ENCODE measurements at places on chromosomes 11 and 22. TPM values are rescaled to one million over a fixed set of nuclear protein-coding genes. Genes with fewer than 3 reads are reported as not detected.

- DNase-seq, result no peak
Measured at GRCh38 chr11:43830928-43831440, 49.6 kb upstream of the ALKBH3 start.

DNA sequence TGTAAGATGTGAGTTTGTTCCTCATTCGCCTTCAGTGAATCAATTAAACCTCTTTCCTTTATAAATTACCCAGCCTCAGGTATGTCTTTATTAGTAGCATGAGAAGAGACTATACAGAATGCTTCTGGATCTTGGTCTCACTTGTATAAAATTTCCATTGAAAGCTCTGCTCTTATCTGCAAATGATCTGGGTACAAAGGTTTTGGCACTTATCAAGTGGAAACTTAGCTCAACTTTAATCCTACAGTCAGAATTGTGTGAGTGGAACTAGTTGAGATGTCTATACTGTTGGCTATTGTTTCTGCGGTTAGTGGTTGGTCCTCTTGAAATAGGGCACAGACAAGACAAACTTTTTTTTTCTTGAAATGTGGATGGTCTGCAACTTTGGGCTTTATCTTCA is 71.2 kb upstream of the CHORDC1 start:
- DNase-seq, result no peak

GRCh38 chr11:73996161-73996747 is 12.6 kb downstream of the UCP3 start:
- no peak for DNase-seq

DNA sequence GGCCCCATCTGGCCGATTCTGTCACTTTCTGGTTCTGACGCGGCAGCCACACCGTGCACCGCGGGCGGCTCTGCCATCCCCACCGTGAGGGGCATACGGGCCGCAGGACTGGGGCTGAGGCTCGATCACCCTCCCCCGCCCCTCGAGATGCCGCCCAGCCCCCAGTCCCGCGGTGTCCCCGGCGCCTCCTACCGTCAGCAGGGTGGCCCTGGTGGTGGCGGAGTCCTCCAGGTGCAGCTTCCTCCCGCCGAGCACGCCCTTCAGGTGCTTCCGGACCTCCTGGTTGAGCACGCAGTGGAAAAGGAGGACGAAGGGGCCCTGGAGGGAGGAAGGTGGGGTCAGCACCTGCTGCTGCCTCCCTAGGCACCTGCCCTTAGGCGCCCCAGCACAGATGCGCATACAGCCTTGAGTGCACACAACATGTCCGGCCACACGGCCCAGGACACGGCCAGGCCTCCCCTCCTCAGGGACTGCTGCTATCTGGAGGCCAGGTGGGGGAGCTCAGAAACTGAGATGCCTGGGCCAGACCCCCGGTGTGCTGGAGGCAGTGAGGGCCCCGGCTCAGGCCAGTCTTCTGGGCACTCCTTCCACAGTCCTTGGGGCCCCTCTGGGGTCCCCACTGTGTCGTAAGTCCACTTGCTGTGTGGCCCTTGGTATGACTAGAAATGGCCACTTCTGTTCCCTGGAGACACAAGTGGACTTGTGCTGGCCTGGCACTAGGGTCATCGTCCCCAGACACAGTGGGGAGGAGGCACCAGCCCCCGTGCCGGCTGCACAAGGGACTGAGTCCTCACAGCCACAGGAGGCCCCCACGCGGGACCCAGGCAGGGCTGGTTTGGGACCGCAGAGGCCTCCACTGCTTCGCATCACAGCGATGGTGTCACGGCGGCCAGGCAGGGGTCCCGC is 31.5 kb downstream of the TRMU start:
- no peak for DNase-seq

DNA sequence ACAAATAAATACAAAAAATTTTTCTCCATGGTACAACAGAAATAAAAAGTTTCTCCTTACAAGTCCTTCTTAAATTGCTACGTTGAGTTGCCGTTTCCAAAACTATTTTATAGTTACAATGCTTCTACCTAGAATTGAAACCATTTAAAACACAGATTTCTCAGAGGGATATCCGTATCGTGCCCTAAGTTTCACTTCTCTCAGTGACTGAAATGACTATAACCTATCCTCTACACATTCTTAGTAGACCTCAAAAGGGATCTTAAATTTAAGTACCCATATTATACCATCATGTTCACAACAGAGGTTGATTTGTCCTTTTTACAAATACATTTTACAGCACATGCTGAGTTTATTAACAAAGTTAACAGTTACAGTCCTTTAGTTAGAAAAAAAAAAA is 44.1 kb downstream of the USP28 start:
- DNase-seq, result no peak

HBE1 gene
- 7.4 TPM for polyA plus RNA-seq

DNA sequence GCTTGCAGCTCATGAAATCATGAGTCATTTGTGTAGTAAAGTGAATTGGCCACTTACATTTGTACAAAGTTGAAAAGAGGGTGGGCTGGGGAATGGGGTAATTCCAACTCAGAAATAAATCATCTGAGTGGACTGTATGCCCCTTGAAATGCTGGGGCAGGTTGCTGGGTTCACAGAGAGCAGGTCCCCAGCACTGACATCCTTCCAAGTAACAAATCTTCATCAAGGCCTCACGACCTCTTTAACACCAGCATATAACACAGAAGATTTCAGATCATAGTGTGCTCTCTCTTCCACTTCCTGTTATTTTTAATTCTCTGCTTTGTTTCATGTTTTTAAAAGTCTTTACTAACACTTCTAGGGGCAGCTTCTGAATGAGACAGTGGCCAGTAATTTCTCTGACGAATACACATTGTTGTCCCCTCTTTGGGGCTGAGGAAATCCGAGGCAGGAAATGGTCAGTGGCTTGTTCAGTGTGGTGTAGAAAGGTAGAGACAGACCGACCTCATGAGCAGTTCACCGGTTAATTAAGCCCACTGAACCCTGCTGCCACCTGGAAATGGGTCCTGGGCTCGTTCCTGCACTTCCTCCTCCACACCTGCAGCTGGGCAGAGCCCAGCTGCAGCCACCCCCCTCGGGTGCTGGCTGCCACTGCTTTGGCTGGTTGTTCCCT is 127.7 kb downstream of the MAML2 start:
- DNase-seq, result no peak

DNA sequence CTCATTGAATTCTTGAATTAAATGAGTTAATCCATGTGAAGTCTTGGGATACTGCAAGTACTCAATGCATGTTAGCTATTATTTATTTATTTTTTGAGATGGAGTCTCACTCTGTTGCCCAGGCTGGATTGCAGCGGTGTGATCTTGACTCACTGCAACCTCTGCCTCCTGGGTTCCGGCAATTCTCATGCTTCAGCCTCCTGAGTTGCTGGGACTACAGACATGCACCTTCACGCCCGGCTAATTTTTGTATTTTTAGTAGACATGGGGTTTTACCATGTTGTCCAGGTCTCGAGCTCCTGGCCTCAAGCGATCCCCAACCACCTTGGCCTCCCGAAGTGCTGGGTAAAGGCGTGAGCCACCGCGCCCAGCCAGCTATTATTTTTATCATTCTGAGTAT is 9.4 kb downstream of the MMP7 start:
- no peak for DNase-seq

- no peak for DNase-seq
Measured at GRCh38 chr22:22025320-22026156, 43.0 kb upstream of the TOP3B start.

GRCh38 chr11:124756753-124757227 is 4.7 kb upstream of the VSIG2 start:
- no peak for DNase-seq

- DNase-seq, result no peak
Measured at GRCh38 chr11:41459465-41460401, at the start of gene LRRC4C. Gene LRRC4C, minus strand, starts transcription at chr11:41459652.

DNA sequence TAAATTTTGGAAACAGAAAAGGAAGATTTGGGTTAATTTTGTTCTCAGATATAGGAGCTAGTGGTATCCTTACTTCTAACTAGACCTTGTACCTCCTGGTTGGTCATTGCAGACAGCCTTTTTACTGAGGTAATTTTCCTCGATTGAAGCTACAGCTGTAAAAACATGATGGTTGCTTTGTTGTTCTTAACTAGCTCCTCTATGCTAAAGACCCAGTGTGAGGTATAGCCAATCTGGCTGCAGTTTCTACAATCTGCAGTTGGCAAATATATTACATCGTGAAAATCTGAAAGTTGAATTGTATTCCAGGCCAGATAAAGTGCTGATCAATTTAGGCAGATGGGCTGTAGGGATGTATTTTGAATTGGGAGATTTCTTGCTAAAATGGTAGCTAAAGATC is 116.5 kb downstream of the AASDHPPT start:
- DNase-seq, result no peak

GRCh38 chr22:23014250-23014649 is 56.1 kb upstream of the GNAZ start:
- DNase-seq, result no peak

PNPLA5 gene
- 0.14 TPM for polyA plus RNA-seq

EXPH5 gene
- polyA plus RNA-seq, result 3.7 TPM

DNA sequence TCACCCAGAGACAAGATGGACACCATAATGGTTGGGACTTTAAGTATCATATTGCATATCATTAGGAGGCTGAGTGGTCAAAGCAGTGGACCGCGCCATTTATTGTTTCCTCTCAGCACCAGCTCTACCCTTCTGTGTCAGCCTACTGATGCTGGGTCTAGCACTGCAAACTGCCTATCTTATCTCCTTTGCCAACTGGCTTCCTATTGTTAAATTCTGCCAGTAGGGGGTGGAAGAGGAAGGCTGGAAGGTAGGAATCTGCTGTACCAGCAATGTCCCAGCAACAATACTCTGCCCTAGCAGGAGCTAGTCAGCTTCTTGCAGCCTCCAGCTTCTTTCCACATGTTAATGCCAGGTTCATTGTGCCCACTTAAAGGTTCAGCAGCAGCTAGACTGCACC is 367.1 kb upstream of the PDGFD start:
- DNase-seq, result no peak

- no peak for DNase-seq
Measured at GRCh38 chr11:70570693-70571395, 172.5 kb downstream of the CTTN start.

DNA sequence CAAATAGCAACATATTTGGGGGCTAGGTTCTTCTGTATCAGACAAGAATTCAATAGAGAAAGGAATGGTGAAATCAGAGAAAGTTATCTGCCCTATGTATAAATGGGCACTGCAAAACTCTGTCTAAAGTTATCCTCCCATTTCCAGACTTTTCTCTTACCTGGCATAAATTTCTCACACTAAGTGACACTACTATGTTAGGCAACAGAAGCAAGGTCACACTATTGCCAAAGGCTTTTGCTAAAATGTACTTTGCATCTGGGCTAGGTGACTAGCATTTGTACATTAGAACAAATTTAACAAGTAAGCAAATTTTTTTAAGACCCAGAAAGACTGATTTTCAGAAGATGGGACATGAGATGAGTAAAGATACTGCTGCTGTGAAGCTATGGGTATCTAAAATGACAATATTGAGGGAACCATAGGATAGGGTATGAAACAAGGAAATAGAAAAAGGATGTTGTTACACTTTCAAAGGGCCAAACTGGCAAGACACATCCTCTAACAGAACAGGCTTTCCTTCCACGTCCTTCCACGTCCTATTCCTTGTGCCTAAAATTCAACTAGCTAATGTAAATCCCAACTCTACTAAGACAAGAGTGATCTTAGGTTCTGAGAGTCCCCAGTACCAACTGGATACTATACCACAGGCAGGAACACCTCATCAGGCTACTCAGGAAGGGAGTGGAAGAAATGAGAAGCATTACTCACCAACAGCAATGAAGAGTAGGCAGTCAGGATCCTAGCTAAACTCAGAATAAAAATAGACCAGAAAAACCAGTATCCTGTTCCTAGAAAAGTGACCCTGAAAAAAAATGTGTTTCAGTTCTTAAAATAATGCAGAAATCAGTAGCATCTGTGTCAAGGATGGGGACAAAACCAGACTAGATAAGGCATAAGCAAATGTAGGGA is 22.6 kb downstream of the GDPD4 start:
- no peak for DNase-seq

RAG2 gene
- 0.62 TPM for polyA plus RNA-seq

- no peak for DNase-seq
Measured at GRCh38 chr11:80182901-80183300, 742.1 kb upstream of the TENM4 start.

DNA sequence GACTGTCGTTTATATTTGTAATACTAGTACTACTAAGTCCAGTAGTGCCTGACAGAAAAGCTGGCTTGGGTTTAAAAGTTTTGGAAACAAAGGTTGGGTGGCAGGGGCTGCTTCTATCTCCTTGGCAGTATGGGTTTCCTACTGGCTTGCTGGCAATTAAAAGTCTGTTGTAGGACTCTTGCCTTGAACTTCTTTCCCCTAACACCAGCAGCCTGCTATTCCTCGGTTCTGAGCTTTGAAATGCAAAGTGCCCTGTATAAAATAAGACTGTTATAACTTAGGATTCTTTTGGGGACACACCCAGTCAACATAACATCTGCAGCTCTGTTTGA is 1.3 kb downstream of the RNF169 start:
- DNase-seq, result no peak

TRAF6 gene
- polyA plus RNA-seq, result 16.7 TPM

MMP26 gene
- polyA plus RNA-seq, result 0.50 TPM

- no peak for DNase-seq
Measured at GRCh38 chr11:3816673-3817072, 8.3 kb downstream of the PGAP2 start.

- DNase-seq, result no peak
Measured at GRCh38 chr11:70187771-70188170, 15.3 kb upstream of the FADD start.

EIF3F gene
- polyA plus RNA-seq, result 345 TPM

DNA sequence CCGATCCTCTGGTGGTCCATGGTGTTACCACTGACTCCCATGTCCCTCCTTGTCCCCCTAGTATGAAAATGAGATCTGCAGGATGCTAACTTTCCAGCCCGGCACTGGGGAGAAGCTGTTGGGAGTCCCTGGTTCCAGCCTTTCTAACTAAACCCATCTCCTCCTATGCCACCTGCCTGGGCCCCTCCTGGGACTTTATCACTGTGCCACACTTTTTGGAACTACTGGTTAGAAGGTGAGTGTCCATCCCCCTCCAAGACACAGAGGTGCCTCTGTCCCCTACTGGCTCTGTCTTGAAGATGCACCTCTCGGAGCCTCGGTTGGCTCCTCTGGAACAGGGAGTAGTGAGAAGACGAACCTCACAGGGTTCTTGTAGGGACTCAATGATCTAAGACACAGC is at the start of gene RGL4:
Gene RGL4 (plus strand): TSS at position 301 of the 400 bp plus-strand sequence. CDS start 1,018 bp downstream, outside the sequence.
- no peak for DNase-seq

FJX1 gene
- 17.4 TPM for polyA plus RNA-seq

OR4A15 gene
- not detected for polyA plus RNA-seq

GRCh38 chr11:107043242-107044006 is 25.1 kb upstream of the GUCY1A2 start:
- DNase-seq, result no peak

- no peak for DNase-seq
Measured at GRCh38 chr11:79080551-79080950, 360.3 kb downstream of the TENM4 start.
